Endothelial cell of umbilical vein (primary cell): ENCODE measurements at places on chromosomes 1 and 21. TPM values are rescaled to one million over a fixed set of nuclear protein-coding genes. Genes with fewer than 3 reads are reported as not detected.

Gene COL9A2
- total RNA-seq = 0.64 and 1.3 TPM in 2 replicates

Gene PTPRF
- total RNA-seq = 271 and 338 TPM in 2 replicates

Gene TMEM269
- total RNA-seq = not detected in 2 replicates

Gene C1orf141
- not detected in 2 replicates for total RNA-seq

Gene CTSE
- not detected in 2 replicates for total RNA-seq

Gene LY9
- total RNA-seq = not detected in 2 replicates

Gene AADACL4
- total RNA-seq = not detected in 2 replicates
